Activated effector memory CD4-positive, alpha-beta T cell treated with anti-CD3 and anti-CD28 coated beads, Interleukin-2, amount 50 U/mL, for 16 hours (primary cell): ENCODE measurements at places on chromosomes 5 and 9.

- DNase-seq: no peak
These were observed 746.3 kb upstream of the RIOK2 start for GRCh38 chr5:97929383-97929782.

DNA sequence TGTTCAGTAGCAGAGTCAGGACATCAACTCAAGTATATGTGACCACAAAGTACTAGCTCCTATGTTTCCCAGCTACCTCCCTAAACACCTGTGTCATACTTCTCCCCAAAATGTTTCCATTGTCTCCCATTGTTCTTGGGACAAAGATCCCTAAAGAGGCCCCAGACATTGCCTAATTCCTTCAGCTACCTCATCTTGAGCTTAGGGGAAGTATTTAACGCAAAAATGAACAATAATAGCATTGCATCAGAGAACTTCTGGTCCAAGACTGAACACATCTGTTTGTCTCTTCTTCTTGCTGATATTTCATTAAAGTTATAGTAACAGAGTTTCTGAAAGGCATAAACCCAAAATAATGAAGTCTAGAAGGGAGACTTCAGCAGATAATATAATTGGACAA is 430.8 kb downstream of the MTRR start:
- no peak for DNase-seq

DNA sequence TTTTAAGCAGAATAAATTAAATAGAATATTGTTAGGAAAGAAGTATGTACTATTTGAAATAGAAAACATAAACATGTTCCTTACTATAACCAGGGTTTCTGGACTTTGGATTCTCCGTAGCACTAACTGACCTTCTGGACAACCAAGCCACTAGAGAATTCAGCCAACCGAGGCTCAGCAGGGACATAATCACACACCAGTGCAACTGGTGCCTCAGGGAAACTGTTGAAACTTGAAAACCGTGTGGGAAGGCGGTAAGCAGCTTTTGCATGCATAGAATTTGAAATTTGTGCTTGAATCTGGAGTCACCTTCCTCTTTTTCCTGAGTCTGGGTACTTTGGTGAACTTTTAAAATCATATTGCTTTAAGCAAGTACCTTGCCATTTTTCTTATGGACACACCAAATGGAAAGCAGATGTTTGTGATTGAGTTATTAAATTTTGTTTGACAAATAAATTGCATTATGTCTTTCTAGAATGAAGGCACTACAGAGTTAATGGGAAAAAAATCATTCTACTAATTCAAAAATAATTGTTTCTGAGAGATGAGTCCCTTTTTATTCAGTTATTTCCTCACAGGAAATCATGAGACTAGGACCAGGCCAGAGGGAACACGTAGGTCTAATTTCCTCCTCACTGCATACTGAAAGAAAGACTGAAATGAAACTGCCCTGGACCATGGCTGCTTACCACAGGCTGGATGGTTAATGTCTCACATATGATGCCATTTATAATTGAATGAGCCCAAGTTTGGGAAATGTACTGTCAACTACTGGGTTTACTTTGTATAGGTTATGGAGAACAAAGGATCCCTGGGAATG is 20.6 kb upstream of the SCAMP1 start:
- no peak for DNase-seq

GRCh38 chr5:157547941-157548512 is 27.5 kb downstream of the ADAM19 start:
- DNase-seq: no peak

DNA sequence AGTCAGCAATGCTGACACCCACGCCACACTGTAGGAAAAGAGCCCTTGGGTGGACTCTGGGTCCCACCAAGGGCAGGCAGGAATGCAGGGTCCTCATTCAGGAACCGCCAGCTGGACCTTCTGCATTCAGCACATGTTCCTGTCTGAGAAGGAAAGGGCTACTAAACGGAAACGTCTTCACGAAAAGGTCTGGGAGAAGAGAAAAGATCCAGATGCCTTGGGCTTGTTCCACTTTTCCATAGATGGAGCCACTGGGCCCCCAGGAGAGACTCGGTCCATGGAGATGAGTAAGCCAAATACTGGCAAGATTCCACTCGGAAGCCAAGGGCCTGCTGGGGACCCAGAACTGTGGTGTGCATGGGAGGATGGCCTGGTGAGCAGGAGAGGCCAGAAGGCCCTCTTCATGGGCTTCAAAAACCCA is 38.4 kb downstream of the LHFPL2 start:
- no peak for DNase-seq

GRCh38 chr9:5871785-5872184 is 18.9 kb upstream of the MLANA start:
- no peak for DNase-seq
